Stimulated activated CD8-positive, alpha-beta memory T cell treated with anti-CD3 and anti-CD28 coated beads, Interleukin-4, amount 100 ng/mL, for 1 hour (primary cell): ENCODE measurements at places on chromosomes 13 and 19.

DNA sequence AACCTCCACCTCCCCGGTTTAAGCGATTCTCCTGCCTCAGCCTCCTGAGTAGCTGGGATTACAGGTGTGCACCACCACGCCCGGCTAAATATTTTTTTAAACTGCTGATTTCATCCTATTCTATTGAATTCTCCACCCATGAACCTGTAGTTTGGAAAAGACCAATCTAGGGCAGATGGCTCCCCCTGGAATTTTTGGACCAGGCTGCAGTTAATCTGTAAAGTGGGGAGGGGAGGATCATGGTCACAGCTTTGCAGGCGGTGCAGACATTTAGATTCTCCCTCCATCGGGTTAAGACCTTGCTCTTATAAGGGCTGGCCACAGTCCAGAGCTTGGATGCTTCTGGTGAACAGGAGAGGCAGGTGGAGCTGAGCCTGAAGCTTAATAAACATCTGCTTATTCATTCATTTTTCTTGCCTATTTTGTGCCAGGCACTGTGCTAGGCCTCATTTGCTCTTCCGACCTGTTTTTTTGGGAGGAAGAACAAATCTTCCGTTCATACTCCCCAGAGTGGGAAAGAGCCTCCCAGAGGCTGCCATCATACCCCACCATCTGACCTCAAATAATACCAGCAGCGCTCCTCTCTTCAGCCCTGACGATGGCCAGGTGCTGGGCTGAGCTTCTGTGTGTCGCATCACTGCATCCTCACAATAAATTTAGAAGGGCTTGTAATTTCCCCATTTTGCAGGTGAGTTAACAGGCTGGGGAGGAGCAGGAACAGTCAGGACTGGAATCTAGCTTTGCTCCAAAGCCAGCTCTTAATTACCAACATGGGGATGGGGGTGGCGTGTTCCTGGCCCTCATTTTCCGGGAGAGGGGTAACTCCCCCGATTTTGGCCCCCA is 902 bp upstream of the CCDC106 start:
- no peak for DNase-seq

DNA sequence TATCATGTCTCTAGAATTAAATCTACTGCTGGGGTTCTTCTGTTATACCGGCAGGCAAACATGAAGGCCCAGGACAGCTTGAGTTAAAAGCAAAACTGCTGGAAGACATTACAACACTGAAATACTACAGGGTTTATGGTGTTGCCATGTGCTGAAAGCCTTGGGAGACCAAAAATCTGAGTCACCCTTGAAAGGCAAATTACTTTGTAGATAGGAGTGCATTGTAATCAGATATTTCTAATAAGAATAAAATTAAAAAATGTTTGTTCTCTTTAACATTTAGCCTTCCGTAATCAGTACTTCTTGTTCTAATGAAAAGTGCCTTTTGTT is 181.3 kb downstream of the PCDH9 start:
- DNase-seq, result no peak

DNA sequence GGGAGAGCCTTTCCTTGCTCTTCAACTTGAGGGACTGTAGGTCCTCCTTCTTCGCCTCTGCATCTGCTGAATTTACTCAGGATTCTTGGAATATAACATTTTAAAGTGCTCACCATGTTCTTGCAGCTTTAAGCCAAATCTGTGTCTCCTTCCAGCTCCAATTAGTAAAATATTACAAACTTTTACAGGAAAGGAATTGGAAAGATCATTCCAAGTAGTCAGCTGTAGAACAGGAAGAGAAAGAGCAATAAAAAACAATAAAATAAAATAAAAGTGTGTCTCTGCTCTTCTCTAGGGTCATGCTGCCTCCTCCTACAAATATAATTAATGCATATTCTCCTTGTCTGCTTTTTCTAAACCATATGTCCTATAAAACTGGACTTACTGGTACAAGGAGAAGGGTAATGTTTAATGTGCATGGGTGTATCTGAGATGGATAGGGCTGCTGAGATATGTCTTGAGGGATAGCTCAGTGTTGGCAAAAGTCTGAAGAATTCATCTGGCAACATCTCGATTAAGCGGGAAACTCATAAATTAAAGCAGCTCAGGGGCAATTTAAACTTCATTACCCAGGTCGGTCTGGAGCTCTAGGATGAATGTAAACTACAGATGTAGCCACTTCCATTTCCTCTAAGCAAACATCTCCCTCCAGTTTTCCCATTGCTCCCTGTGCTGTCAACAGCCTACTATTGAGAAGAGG is 25.0 kb downstream of the ENOX1 start:
- no peak for DNase-seq

GRCh38 chr13:40968416-40969000 is 50.6 kb downstream of the ELF1 start:
- no peak for DNase-seq

DNA sequence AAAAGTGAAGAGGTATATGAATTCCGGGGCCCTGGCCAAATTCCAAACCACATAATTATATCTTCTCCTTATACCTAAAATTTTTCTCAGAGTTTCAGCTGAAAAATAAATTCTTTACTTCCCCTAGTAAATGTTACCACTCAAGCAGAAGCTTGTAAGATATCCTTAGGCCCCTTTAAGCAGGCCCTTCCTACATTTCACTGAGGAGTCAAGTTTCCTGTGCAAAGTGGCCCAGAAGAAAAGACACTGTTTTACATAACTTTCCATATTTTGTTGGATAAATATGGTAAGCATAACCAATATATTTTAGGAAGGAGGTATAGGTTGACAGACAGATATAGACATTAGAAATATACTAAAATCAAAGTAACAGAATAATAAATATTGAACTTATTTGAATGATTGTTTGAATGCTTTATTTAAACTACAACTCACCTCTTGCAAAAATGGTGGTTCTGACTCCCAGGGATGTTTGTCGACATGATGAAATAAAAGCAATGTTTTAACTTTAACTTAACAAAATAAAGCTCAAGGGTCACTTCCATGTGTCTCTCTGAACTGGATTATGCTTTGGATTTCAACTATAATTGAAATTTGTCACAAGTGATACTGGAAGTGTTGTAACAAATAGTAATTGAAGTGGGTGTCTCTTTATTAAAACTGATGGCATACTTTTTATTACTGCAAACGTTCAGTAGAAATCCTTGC is 141.2 kb downstream of the SPRY2 start:
- DNase-seq, result no peak

- no peak for DNase-seq
Measured at GRCh38 chr13:98626298-98626935, 49.5 kb upstream of the STK24 start.

GRCh38 chr13:79423340-79423739 is 17.3 kb upstream of the RBM26 start:
- no peak for DNase-seq

DNA sequence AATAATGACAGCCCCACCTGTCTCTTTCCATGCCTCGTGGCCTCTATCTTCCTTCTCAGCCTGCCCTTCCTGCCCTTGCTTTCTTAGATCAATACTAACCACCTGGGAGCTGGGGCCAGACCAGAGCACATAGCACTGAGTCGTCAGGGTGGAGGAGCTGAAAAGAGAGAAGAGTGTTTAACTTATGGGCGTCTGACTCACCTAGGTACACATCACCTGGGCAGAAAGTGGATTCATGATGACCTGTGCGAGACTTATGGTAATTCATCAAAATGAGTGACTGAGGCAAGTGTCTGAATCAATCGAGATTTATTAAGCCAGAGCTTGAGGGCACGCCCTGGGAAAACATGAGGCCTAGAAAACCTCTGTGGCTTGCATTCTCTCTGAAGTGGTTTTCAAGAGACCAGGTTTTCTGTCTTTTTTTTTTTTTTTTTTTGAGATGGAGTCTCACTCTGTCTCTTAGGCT is 19.2 kb downstream of the CEACAM6 start:
- DNase-seq, result no peak

GRCh38 chr13:80239571-80240255 is 101.2 kb downstream of the SPRY2 start:
- DNase-seq, result no peak

DNA sequence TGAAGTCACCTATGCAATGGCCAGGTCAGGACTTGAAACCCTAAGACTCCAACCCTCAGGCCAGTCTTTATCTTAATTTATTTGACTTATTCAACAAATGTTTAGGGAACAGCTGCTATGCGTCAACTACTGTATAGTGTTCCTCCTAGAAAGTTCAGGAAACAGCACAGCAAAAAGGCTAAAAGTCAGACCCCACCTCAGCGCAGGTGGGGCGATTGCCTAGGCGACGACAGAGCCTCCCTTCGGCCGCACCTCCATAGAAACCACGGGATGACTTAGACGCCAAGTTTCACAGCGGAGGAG is 502 bp downstream of the VRK3 start:
- DNase-seq, result no peak

GRCh38 chr19:38745316-38745715 is 1.0 kb upstream of the CAPN12 start:
- no peak for DNase-seq

DNA sequence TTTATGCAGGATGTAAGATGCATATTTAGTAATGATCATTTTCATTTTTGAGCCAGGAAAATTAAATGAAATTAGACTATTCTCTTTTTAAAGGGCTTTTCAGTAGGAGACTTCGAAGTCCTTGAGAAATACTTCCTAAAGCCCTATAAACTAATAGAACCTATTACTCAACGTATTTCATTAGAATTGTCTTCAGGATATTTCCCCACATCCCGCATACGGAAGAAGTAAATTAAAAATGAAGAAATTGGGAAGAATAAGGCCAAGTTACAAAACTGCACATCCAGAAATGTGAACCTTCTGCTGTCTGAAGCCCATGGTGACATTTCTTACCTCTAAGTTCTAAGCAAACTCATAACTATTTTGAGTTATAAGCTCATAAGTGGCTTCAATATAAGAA is 66.5 kb downstream of the RXFP2 start:
- no peak for DNase-seq

- DNase-seq, result no peak
Measured at GRCh38 chr19:35929876-35930275, 6.3 kb upstream of the LRFN3 start.

- no peak for DNase-seq
Measured at GRCh38 chr13:56563663-56564062, 577.1 kb upstream of the PRR20A start.

DNA sequence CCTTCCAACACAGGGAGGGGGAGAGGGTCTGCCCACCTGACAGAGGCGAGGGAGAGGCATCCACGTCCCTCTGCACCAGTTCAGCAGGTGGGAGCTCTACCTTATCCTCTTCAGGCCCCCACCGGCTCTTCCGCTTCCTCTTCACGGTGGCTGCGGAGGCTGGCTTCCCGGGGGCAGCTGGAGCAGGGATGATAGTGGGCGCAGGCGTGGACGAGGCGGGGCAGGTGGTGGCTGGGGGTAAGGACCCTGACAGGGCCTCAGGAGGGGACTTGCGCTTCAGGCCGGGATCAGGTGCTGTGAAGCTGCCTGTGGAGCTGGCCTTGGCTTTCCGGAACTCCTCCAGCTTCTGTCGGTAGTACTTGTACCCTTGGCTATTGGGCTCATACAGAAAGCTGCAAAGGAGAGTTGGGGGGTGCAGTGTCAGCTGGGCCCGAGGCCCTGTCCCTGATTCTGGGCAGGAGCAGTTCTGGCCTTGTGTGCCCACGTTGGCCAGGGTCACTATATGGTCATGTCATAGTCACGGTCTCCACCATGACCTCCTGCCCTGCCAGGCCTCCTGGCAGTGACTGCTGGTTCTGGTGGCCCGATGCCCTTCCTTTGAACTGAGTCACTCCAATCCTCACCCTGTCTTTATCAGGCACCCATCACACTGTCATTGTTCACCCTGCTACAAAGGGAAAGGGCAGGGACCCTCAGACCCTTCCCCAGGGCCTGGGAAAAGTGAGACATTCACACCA is 23.2 kb downstream of the SUGP1 start:
- DNase-seq, result no peak

- no peak for DNase-seq
Measured at GRCh38 chr13:67090856-67091255, 139.3 kb downstream of the PCDH9 start.

DNA sequence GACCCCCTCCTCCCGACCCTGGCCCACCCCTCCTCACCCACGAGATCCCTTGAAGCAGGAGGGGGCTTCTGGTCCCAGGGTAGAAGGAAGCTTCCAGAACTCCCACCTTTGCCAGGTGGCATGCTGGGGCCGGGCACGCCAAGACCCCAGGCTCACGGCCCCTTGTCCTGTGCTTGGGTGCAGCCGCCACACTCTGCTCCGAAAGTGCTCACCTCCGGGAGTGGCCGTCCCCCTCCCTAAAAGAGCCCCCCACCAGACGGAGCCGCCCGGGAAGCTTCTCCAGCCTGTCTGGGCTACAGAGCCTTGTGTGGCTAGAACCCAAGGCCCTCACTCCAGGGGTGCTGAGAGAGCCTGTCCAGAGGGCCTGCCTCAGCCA is 1.8 kb upstream of the EFNA2 start:
- DNase-seq, result no peak

DNA sequence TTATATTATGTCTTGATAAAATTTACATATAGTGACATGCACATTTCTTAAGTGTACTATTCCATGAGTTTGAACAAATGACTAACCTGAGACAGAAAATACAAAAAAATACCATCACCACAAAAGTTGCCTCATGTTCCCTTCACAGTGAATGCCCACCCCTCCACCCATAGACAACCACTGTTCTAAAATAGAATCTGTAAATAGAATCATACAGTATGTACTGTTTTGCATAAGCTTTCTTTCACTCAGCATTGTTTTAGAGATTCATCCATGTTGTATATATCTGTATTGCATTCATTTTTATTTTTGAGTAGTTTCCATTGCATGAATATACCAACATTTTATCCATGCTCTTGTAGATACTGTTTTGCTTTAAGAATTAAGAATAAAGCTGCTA is 23.3 kb upstream of the RBM26 start:
- no peak for DNase-seq

DNA sequence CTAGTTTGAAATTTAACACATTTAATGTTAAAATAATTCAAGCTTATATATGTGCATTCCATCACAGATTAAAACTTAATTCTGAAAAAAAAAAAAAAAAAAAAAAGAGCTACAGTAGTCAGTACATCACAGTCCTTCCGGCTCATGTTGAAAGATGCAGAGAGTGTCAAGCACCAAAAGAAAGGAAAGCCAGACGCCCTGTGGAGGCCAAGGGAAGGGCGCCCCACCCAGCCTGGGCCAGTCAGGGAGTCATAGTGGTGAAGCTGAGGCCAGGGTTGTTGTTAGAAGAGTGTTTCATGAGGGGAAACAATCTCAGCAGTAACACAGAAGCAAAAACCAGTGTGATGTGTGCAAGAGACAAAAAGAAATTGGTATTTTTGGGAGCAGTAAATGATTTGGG is 375.3 kb downstream of the MTUS2 start:
- no peak for DNase-seq

GRCh38 chr19:46903458-46903857 is 42.7 kb downstream of the ARHGAP35 start:
- no peak for DNase-seq

- no peak for DNase-seq
Measured at GRCh38 chr13:30165796-30166195, 141.6 kb downstream of the KATNAL1 start.

GRCh38 chr19:12786141-12786870 is 5.0 kb upstream of the JUNB start:
- no peak for DNase-seq

DNA sequence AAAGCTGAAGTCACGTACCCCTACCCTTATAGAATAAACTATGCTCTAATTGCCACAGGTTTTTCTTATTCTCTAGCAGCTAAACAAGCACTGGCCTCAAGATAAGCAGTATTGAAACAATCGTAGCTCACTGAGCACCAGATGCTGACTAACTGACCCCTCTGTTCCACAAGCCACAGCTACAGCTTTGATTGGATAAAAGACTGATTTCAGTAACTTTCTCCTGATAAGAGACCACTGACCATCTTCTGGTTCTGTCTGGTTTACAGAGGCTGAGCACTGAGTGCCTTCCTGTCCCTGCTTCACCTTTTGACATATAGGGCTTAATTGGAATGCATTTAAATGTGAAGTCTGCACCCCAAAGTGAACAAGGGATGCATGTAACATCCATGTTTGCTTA is 8.4 kb upstream of the RAP2A start:
- DNase-seq, result no peak
